Naive thymus-derived CD8-positive, alpha-beta T cell (primary cell): ENCODE measurements at places on chromosomes 7 and 10.

GRCh38 chr10:2475711-2476217, 591.6 kb upstream of the PFKP start:
- no peak for DNase-seq

DNA sequence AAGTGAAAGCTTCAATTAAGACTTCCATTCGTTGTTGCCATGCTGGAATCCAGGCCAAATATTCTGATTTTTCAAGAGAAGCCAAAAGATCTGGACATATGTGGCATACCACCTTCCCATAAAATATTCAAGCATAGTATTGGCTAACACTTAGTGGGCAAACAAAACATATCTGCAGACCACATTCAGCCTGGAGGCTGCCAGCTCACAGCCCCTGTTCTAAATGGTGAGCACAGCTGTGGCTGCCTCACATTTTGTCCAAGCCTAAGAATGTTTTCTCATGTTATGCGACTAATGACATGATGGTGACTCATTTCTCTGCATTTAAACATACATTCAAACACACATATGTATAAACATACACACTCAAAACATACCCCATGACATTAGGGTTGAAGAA, 10.6 kb upstream of the CALU start:
- no peak for DNase-seq

GRCh38 chr10:178208-178607, 43.0 kb downstream of the ZMYND11 start:
- peak; percentile 17 for DNase-seq

GRCh38 chr7:28076423-28077200, 104.0 kb downstream of the JAZF1 start:
- DNase-seq = no peak

DNA sequence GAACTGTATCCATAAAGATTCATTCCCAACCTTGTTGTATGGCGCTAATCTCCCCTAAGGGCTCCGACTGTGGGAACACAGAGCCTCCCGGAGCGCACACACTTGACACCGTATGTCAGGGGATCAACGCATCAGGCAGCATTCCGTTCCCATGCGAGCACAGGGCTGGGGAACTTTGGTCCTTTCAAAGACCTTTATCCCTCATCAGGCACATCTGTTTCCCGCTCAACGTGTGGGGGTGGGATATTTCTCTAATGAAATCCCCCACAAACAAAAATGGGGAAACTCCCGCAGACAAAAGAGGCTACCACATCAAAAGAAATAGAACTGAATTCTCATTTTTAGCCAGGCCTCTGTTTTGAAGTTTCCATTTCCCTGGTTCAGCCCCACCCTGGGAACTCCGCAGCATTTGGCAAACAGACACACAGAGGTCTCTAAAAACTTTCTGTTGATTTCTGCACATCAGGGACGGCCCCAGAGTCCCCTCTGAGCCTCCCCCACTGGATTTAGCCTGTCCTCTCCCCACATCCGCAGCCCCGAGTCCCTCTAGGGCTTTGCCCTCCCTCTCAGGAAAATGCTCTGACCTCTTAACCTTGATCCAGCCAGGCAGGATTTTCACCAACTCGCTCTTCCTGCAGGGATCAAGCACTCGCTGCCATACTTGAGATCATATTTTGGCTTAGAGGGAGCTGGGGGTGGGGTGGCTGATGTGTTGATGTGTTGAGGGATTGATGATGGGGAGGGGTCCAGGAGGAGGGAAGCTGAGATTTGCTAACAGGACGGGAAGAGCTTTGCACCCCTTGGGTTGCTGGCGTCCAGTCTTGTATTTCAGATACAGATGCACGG, 6.6 kb downstream of the CPA5 start:
- no peak for DNase-seq

- no peak for DNase-seq
These were observed 58.1 kb upstream of the DGKI start for GRCh38 chr7:137904833-137905232.

GRCh38 chr10:101762736-101763135, 13.2 kb downstream of the FGF8 start:
- no peak for DNase-seq

- no peak for DNase-seq
These were observed 10.9 kb upstream of the RBP3 start for GRCh38 chr10:47337310-47337709.

- no peak for DNase-seq
These were observed 69.0 kb downstream of the SNX10 start for GRCh38 chr7:26360650-26361049.

- no peak for DNase-seq
These were observed 37.8 kb downstream of the AOAH start for GRCh38 chr7:36686499-36686898.

DNA sequence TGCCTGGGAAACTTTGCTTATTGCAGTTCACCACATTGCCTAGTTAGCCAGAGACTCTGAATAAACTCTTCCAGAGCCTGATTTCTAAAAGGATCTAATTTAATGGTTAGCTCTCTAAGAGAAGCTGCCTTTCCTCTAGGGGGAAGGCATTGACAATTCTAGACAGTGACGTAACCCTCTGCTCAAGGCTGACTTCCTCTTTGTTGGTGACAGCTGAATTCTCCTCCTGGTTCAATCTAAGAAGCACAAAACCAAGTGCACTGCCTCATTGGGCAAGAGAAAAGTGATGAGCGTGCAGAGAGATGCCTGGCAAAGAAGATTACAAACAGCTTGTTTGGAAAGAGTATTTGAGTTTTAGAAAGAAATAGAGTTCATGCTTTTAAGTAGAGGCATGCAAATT, 102.7 kb downstream of the MACC1 start:
- no peak for DNase-seq

GRCh38 chr7:22596763-22597400, 96.9 kb upstream of the STEAP1B start:
- DNase-seq = no peak

DNA sequence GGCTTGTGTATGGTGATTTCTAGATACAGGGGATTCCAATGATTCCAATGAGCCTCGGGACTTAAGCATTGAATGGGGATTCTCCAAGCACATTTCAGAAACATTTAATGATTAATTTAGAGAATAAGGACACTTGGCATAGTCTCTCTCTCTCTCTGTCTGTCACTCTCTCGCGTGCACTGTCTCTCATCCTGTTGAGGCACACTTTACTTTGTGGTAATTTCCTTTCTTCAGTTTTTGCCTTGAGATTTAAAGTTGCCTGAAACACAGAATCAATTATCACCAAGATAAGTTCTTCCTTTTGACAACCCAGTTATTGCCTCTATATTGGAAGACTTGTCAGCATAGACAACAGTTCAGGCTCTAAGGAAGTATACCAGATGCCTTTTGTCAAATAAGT, 131.6 kb downstream of the ARID5B start:
- no peak for DNase-seq

GRCh38 chr10:11586170-11586569, 25.3 kb downstream of the USP6NL start:
- DNase-seq = no peak

DNA sequence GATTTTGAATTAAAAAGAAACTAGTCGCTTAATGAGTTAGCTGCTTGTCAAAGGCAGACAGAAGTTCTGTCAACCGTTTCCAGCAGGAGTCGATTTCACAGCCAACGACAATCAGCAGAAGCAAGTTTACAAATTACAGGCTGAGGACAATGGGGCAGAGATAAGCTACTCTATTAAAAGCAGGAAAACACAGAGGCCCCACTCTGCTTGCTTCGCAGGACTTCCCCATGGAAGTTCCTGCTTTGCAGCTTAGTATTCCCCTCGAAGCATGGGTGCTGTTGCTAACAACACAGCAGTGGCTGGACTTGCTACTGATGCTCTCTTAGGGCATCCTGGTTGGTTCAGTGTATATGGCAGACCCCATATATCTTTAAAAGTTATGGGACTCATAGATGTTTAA, 50.8 kb upstream of the KLF6 start:
- no peak for DNase-seq

DNA sequence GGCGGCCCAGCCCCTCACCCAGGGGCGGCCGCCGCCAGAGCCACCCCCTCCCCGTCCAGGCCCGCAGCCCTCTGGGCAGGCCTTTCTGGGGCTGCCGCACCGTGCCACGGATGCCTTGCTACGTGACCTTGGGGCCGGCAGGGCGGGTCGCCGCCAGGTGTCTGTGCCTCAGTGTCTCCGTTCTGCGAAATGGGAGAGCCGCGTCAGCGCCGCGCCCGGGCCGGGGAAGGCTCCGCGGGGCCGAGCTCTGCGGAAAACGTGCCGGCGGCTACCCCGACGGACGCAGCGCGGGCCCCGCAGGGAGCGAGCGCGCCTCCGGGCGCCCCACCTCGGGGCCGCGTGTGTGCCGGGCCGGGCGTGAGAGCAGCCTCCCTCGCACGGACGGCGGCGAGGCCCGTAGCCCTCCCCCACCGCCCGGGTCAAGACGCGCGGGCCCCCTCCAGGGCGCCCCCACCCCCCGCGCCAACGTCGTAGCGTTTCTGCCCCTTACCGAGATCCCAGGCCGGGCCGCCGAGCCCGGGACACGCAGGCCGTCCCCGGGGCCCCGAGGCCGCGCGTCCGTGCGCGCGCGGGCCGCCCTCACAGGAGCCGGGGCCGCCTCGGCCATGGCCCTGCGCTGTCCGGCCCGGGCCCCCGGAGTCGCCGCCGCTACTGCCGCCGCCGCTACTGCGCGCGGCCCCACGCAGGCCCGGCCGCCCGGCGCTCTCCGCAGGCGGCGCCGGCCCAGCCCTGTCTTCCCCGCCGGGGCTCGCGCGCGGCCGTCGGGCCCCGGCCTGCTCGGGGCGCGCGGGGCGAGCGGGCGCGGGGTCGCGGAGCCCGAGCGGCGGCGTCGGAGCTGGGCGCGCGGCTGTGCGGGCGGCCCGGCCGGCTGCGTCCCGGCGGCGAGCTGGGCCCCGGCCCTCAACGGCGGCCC, 1.1 kb downstream of the ZNF777 start:
- DNase-seq = no peak

- no peak for DNase-seq
These were observed 29.5 kb upstream of the ANKRD2 start for GRCh38 chr10:97543025-97543546.

DNA sequence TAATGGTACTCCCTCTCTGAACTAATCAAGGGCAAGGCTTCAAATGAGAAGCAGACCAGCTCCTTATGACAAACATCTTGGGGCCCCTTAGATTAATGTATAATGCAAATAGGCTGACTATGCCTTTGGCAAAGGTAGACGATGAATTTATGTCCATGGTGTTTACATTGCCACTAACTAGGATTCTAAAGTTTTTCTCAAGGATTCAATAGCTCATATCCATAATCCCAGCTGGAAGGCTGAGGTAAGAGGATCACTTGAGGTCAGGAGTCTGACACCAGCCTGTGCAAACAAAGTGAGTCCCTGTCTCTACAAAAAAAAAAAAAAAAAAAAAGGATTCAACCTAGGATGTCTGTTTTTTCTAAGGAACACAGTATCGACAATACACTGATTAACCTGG, 96.5 kb downstream of the ORC5 start:
- DNase-seq = no peak

DNA sequence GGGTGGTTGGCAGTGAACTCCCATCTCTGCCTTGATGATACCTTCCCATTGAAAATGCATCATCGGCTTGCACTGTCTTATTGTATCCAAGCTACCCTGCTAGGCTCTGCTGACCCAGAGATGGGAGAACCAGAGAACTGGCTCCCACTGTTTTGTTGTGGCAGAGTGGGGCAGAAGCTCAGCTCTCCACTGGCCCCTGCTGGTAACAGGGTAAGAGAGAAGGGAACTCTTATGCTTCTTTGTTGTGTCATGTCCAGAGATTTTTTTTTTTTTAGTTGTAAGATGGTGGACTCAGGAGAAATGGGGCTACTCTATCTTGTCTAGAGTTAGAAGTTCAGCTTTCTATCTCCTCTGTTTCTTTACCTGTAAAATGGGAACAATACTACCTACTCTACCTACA, 100.5 kb upstream of the SDK1 start:
- peak; percentile 3 for DNase-seq

GRCh38 chr10:80187060-80187459, 18.3 kb downstream of the ANXA11 start:
- no peak for DNase-seq

- no peak for DNase-seq
These were observed 78.1 kb downstream of the INHBA start for GRCh38 chr7:41624818-41625217.

GRCh38 chr10:19111501-19112267, 63.1 kb downstream of the MALRD1 start:
- DNase-seq = no peak

DNA sequence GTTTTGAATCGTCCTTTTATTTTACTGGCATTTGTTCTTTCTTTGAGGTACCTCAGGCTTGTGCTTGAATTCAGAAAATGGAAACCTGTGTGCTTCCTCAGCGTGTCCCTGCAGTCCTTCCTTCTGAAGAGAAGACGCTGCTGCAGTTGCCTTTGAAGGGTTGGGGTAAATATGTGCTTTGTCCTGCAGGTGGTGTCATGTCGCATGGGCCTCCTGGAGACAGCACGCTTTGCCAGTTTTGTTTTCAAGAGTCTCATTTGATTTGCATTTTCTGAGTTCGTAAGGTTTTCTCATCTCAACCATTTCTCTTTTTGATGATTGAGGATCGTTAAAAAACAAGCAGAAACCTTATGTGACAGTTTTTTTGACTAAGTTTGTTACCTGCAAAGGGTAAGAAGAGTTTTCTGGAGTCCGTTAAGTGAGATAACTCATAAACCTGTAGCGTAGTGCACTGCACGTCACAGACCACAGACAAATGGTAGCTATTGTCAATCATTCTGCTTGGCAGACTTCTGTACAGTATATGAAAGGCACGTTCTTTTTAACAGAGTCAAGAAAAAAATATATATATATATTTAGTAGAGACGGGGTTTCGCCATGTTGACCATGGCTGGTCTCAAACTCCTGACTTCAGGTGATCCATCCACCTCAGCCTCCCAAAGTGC, 57.0 kb downstream of the CDC123 start:
- DNase-seq = no peak

DNA sequence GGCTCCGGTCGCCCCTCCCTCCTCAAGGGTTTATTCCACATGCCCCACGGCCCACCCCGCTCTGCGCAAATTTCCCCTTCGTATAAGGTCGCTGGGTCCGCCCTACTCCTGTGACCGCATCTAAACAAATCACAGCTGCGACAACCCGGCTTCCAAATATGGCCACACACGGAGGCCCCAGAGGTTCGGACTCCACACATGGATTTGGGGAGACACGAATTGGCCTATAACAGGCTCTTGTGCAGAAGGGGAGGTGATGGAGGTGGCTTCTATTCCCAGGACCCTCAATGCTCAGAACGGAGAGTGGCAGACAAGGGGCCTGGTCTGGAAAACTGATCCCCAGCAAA, 90.1 kb downstream of the FOXL3 start:
- no peak for DNase-seq

DNA sequence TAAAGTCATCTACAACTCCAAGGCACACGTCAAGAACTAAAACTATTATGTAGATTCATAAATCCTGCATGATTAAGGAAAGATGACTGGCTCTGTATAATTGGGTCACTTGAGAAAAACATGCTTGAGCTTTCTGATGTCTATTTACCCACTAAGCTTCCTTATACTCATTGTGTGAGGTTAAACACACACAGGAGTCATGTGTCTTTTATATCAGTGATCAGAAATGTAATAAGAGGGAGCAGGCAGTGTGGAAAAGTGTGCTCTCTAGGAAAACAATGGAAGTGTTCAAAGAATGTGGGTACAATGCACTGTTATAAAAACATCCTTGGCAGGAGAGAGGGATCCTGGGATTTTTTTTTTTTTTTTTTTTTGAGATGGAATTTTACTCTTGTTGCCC, 108.6 kb upstream of the ARID5B start:
- DNase-seq = no peak

- DNase-seq = no peak
These were observed 128.5 kb downstream of the TNS3 start for GRCh38 chr7:47453093-47454061.

GRCh38 chr7:42235741-42236161, 1.3 kb downstream of the GLI3 start:
- DNase-seq = no peak
